Hematopoietic multipotent progenitor cell treated with erythropoietin and hydrocortisone succinate and interleukin-3 and kit ligand, for 4 days (in vitro differentiated cells): ENCODE measurements at places on chromosomes 6 and 20.
A peak's percentile ranks its signal among the peaks of the same experiment; 100 is the strongest.

- no peak for DNase-seq
These were observed 21.6 kb downstream of the MOCS3 start for GRCh38 chr20:50980071-50980681.

DNA sequence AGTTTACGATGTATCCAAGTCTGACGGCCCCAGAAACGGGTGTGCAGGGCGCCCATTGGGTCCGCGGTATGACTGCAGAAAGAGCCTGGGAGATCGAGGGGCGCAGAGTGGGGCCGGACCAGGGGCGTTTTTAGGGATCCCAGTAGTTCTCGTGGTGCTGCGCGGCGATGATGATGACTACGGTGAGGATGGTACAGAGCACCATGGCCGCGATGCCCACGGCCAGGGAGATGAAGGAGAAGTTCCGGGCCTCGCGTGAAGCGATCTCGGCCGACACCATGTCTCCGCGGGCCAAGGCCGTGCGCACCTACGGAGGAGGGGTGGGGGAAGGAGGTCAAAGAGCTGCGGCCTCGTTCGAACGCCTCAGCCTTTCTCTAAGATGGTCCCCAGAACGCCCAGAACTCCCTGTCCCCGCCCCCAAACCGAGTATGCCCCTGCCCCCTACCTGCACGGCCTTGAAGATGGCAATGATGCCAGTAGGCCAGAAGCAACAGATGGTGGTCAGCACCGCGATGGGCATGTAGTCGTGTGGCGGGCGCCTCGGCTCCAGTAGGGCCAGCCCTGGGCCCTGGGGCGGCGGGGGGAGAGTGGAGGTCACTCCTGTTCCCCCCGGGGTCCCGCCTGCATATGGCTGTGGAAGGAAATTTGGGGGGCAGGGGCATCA is 2.5 kb downstream of the PRRT1 start:
- peak; percentile 8 for DNase-seq

- no peak for DNase-seq
These were observed 13.3 kb upstream of the CTAGE9 start for GRCh38 chr6:131724114-131724513.

- DNase-seq: peak; percentile 92
These were observed 36.5 kb upstream of the MLN start for GRCh38 chr6:33840048-33840926.

GRCh38 chr20:32465092-32465900 is 107.2 kb downstream of the ASXL1 start:
- DNase-seq: no peak

DNA sequence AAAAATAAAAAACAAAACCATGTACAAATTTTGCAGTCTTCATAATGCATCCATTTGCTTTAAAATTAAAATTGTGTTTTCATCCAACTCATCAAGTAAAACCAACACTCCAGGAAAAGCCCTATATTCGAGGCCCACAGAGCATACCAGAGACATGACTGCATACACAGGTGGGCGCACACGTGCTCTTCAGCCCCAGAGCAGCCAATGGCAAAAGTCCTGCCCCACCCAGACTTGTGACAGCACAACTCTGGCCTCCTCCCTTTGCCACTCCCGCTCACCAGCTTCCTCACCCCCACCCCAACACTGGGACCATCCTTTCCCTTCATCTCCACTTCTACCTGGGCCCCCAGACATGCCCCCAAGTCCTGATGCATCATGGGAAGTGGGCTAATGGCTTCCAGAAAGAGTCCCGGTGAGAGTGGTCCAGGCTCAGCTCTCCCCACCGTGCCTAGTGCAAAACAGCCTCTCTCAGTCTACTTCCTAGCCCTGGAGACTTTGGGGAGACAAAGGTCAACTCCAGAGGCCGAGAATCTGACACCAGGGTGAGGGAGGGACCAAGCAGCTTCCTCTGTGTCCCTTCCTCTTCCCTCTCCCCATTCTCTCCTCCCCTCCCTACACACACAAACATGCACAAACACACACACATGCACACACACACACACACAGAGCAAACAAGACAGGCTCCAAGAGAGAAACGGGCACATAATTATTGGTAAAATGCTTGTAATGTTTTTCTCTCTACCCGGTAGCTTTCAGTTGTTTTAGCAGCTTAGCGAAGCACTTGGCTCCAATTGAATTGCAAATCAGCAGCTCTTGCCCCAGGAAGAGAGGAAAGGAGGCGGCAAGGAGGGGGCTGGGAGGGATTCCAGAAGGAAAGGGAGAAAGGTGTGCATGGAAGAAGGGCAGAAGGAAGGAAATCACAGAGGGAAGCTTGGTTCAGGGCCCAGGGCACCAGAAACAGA is 14.3 kb downstream of the GRM4 start:
- DNase-seq: no peak

GRCh38 chr6:143107911-143108761 is 47.4 kb downstream of the AIG1 start:
- no peak for DNase-seq

DNA sequence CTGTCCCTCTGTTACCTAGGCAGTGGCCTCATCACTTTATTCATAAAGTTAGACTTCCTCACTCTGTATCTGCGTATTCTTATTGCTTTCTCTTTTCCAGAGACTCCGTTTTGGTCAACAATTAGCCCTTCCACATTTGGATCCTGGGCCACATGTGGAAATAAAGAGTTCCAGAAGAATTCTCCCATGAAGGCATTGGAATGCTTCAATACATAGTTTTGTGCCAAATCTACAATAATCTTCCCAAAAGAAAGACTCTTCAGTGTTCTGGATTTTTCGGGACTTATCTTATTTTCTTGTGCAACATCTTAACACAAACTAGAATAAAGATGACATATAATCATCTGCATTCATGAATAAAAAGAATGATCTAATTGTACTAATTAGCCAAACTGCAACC is 187.7 kb upstream of the BMP2 start:
- DNase-seq: no peak

DNA sequence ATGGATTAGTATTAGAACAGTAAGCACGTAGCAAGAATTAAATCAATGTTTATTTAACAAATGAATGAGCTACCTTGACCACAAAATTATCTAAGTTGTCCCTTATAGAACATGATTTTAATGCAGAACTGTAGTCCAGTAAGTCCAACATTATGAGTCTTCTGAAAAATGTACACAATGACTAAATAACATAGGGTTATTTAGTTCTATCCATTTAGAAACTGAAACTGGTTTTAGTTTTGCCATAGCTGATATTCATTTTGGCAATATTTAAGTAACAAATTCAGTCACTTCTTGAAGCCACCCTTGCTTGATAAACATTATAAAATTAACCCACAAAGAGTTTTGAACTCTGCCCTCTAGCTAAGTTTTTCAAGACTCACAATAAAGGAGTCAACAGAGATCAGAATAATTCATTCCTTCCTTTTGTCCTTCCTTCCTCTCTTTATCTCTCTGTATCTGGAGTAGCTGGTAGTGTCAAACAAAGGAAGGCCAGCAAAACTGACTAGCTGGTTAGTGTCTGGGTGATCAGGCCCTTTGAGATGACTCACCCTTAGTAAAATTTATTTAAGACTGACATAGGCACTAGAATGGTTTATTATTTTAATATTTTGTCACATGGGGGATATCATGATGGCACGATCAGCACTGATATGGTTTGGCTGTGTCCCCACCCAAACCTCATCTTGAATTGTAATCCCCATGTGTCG is 115.1 kb downstream of the BTBD9 start:
- DNase-seq: no peak

- no peak for DNase-seq
These were observed 4.3 kb downstream of the MMP24OS start for GRCh38 chr20:35273449-35274171.

DNA sequence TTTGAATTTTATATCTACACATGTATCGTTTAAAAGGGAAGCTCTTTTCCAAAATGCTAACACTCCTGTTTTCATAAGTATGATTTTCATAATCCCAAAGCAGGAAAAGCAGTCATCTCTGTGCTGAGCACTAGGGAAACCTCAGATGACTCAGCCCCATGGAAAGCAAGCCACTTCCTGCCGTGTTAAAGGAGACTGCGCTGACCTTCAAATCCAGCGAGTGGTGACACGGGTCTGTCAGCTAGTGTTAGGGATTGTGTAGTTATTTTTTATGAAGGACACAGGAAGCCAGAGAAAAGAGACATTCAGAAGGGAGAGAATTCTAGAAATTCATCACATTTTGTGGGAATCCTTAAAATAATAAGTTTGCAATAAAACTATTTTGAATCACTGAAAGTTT is 57.0 kb upstream of the CD93 start:
- peak; percentile 68 for DNase-seq

DNA sequence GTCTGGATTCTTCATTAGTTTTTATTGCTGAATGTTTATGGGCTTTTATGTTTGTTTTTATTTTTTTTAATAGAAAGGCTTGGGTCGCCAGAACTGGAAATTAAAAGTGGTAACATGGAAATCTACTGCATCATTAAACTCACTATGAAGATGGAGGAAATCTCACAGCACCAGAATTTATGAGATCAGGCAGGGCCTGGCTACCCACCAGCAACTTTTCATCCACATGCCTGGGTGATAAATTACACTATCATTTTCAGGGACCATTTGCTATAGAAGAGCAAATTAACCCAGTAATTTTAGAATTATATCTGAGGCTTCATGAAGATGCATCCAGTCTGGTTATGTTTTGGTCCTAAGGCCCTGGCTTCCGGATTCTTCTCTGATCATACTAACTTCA is 57.8 kb upstream of the PLCB4 start:
- no peak for DNase-seq

DNA sequence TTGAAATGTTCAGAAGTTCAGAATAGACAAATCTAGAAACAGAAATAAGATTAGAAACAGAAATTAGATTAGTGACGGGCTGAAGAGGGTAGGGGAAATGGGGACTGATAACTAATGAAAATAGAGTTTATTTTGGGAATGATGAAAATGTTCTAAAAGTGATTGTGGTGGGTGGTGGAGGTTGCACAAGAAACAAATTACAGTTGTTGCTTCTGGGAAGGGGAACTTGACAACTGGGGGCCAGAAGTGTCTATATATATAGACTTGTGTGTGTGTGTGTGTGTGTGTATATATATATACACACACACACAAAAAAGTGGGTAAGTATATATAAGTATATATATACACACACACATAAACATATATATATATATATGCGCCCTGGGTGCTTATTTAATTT is 86.5 kb upstream of the RREB1 start:
- DNase-seq: peak; percentile 56

GRCh38 chr6:87858440-87858839 is 156.4 kb upstream of the AKIRIN2 start:
- DNase-seq: no peak

DNA sequence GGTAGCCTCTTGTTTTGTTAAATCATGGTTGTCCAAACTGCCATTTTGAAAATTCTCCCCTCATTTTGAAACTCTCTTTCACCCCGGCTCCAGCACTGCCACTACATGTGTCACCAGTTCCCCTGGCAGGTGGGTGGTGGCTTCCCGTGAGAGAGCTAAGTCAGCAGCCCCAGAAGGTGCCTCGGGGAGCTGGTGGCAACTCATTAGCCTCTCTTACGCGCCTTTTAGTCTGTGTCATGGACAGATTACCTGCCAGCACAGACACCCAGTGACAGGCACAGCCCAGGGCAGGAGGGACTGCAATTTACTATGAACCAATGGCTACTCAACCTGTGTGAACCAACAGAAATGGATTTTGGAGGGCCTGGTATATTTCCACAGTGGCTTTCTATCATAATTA is 147.1 kb upstream of the SASH1 start:
- DNase-seq: no peak

DNA sequence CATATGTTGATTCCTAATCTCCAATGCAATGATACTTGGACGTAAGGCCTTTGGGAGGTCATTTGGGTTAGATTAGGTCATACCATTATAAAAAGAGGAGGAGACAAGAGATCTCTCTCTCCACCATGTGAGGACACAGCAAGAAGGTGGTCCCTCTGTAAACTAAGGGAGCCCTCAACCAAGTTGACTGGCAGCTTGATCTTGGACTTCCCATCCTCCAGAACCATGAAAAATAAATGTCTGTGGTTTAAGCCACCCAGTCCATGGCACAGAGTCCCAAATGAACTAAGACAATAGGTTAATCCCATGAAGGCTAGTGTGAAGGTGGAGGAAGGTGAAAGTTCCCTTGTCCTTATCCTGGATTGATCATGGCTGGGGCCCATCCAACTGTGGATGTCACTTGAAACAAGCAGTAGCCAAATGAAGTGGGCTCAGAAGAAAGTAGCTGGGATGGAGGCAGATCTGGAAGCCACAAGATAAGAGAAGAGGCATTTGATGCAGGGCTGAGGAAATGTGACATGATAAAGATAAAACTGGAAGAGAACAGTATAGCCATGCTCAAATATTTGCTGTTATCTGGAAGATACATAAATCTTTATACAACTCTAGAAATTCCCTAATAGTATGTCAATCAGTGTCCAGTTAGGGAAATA is 99.9 kb downstream of the BANF2 start:
- peak; percentile 83 for DNase-seq

- peak; percentile 82 for DNase-seq
These were observed 81.7 kb upstream of the NFATC2 start for GRCh38 chr20:51624157-51624731.

DNA sequence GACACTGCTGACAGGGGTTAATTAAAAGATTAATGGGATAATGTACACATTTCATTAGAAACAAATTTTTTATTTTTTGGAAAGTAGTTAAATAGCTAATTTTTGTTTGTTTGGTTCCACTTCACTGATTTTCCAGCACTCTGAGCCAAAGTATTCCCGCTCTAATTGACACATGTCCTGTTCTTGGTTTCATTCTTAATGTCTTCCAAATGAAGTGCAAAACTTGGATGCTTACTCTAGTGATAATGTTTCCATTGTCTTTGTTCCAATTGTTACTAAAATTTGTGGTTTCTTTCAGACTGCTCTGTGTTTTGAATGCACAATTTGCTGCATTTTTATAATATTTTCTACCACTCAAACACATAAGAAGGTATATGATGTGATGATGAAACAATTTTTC is 794.3 kb downstream of the PHF3 start:
- no peak for DNase-seq
